H1 (cell line): ENCODE measurements at places on chromosomes 5 and 9. TPM values are rescaled to one million over a fixed set of nuclear protein-coding genes. Genes with fewer than 3 reads are reported as not detected.

- peak; percentile 2 for DNase-seq
Observed at GRCh38 chr5:31232273-31232888, 38.9 kb downstream of the CDH6 start.

The NUTM2F gene
- 0.19 TPM in 1 of 2 replicates, not detected in the other for total RNA-seq

GRCh38 chr9:116899337-116900006, 212.4 kb downstream of the TRIM32 start:
- DNase-seq, result peak; percentile 31

The FOXD4L6 gene
- 0.13 TPM in 1 of 2 replicates, not detected in the other for total RNA-seq

DNA sequence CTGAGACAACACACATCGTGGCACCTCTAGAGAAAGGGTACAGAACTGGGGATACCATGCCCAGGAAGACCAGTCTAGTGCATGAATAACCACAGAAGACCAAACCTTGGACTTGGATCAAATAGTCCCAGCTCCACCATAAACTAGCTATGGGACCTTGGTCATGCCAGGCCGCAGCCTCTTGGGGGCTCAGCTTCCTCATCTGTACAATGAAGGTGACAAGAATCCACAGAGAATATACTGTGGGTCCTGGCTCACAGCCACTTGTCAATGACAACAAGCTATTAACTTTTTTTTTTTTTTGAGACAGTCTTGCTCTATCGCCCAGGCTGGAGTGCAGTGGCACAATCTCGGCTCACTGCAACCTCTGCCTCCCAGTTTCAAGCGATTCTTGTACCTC, 3.9 kb downstream of the KYAT1 start:
- no peak for DNase-seq

The IL4 gene
- total RNA-seq, result not detected in 2 replicates
